CD4-positive, alpha-beta T cell treated with Interleukin-1 beta for 1 hour (primary cell): ENCODE measurements at places on chromosomes 2 and 18.

DNA sequence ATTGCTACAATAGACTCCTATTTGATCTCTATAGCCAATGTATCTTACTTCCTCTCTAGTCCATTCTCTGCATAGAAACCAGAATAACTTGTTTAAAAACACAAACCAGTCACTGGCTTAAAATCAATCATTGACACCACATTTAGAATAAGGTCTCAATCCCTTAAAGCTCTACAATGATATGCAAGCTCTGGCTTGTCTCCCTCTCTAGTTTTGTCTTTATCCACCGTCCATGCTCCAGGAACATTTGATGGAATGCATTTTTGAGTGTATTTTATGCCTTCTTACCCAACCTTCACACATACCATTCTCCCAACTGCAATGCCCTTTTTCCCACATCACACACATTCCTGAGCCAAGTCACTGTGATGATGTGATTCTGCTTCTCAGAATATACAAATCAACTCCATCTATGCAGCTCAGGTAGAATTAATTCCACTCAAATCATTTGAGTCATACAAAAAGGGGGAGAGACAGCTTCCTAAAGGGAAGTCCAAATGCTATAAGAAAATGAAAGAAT, 1107.2 kb downstream of the DPP10 start:
- no peak for DNase-seq

GRCh38 chr18:48815179-48815515, 135.6 kb downstream of the SMAD7 start:
- DNase-seq, result peak; percentile 34

- peak; percentile 76 for DNase-seq
Observed at GRCh38 chr18:63936156-63936931, 12.8 kb upstream of the HMSD start.

DNA sequence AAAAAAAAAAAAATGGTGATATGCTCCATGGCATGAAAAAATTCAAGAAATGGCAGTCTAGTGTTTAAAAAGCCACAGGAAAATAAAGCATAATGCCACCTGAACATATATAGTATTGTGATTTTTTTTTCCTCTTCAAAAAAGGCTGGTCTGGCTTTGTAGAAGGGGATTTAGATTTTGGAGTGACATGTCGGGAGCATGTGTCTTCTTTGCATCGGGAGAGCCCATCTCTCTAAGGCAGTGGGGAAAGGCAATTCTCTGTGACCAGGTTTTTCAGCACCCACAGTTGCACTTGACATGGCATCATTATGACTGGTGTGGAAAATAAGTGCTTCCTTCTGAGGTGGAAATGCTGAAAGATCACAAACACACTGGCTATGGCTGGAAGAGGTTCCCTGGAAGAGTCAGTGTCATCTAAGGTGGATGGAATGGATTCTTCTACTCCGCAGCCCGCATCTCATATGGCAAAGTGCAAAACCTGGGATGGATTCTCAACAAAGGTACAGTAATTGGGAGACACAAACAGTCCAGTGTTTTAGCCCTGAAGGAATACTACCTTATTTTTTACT, 172.5 kb downstream of the AGAP1 start:
- peak; percentile 60 for DNase-seq

- DNase-seq, result no peak
Observed at GRCh38 chr18:49340446-49340845, 120.0 kb downstream of the DYM start.

GRCh38 chr18:27005589-27005988, 140.1 kb upstream of the AQP4 start:
- no peak for DNase-seq

DNA sequence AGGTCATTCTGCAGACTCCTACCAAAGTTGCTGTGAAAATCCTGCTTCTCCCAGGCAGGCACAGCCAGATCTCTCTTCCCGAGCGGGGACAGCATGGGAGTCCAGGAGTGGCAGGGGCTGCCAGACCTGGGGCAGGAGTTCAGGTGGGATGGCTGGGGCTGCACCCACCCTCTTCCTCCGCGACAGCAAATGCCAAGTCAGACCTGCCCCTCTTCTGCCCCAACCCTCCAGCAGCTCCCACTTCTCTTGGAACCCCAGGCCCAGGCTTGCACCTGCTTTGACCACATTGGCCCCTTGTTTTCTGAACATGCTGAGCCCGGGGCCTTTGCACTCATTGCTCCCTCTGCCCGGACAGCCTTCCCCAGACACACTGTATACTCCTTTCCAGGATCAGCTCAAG, 288.2 kb upstream of the HS6ST1 start:
- no peak for DNase-seq

DNA sequence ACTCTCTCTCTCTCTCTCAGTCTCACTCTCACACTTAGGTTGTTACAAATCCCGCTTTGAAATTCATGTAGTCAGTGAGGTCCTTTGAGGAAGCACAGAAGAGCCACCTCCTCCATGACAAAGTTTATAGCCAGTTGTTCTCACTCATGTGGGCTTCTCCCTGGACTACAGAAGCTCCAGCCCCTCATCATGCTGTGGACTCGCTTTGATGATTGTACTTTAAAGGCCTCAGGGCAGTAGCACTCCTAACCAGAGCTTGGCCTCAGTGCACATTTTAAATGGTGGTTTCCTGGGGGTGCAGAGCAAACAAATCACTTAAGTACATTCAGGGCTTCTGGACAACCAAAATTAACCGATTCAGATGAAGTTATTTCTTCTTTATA, 115.7 kb downstream of the MTCL1 start:
- DNase-seq, result no peak

- DNase-seq, result no peak
Observed at GRCh38 chr2:221816566-221816965, 244.5 kb upstream of the EPHA4 start.
